ENCODE measurements at places on chromosomes 3 and 15. TPM values are rescaled to one million over a fixed set of nuclear protein-coding genes. Genes with fewer than 3 reads are reported as not detected.

DNA sequence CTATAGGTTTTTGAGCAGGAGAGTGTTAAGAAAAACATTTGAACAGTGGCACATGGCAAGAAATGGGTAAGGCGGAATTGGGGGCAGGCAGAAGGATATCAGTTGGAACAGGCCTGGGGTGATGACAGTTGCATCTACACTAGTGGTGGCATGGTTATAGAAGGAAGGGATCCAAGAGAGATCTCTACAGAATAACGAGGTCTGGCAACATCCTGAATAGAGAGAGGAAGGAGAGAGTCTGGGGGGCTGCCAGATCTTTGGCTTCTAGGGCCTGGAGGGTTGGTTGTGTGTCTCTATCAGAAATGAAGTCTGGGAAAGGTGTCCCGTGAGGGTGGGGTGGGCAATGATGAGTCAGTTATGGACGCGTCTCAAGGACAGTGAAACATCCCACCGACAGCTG is 26.3 kb downstream of the FSTL1 start:
- H3K4me3 ChIP-seq, result no peak overlapping the region
- H3K27ac ChIP-seq, result no peak overlapping the region
- H3K27me3 ChIP-seq, result no peaks in the 10 kb centered on the region
- no peak for DNase-seq
- H3K36me3 ChIP-seq, result no peaks in the 10 kb centered on the region
- H3K4me1 ChIP-seq, result peaks cover 12% of the 10 kb centered on the region

GRCh38 chr15:34101366-34102174 is at the start of the genes EMC7 and PGBD4:
TSS of gene EMC7 (minus strand) at chr15:34101862. CDS start at chr15:34101839, 23 bp downstream.
TSS of gene PGBD4 (plus strand) at chr15:34102083. CDS start at chr15:34102532, 449 bp downstream.
- H3K4me3 ChIP-seq, result peak within 1 kb of the TSS; percentile 75
- H3K36me3 ChIP-seq, result no peaks in the 10 kb centered on the region
- H3K27ac ChIP-seq, result peak within 1 kb of the TSS; percentile 80
- peak; percentile 99 for DNase-seq
- no peaks in the 10 kb centered on the region for H3K4me1 ChIP-seq

GRCh38 chr3:52693071-52693470 is 7.2 kb downstream of the GNL3 start:
- H3K27ac ChIP-seq, result no peak overlapping the region
- peaks cover 100% of the 10 kb centered on the region for H3K36me3 ChIP-seq
- H3K4me3 ChIP-seq, result no peak overlapping the region
- no peaks in the 10 kb centered on the region for H3K4me1 ChIP-seq

DNA sequence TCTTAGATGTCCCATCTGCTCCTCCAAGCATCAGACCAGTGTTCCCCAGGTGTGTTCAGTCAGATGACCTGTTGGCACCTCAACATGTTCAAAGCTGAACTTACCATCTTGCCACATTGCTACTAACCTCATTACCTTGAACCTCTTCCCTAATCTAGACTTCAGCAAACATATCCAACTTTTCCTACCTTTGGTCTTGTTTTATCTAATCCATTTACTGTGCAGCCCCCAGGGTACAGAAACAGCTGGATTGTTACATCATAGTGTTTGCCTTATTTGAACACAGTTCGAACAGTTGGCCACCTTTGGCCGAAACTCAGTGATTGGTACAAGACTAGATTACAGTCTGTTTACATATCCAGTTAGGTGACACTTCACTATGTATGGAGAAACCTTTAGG is 36.1 kb upstream of the MCF2L2 start:
- H3K4me1 ChIP-seq, result no peaks in the 10 kb centered on the region
- H3K27me3 ChIP-seq, result no peaks in the 10 kb centered on the region
- H3K4me3 ChIP-seq, result no peak overlapping the region
- DNase-seq, result no peak

The LCTL gene
- not detected for total RNA-seq

The PPIB gene
- 197 TPM for total RNA-seq

The C3orf85 gene
- 99.7 TPM for total RNA-seq

The DCBLD2 gene
- 9.1 TPM for total RNA-seq

All from Peyer's patch (tissue), 4 donors.